H4 (cell line): ENCODE measurements at places on chromosomes 3 and 15.
A peak's percentile ranks its signal among the peaks of the same experiment; 100 is the strongest.

GRCh38 chr3:158700559-158700958, 28.1 kb upstream of the LXN start:
- no peak for DNase-seq

DNA sequence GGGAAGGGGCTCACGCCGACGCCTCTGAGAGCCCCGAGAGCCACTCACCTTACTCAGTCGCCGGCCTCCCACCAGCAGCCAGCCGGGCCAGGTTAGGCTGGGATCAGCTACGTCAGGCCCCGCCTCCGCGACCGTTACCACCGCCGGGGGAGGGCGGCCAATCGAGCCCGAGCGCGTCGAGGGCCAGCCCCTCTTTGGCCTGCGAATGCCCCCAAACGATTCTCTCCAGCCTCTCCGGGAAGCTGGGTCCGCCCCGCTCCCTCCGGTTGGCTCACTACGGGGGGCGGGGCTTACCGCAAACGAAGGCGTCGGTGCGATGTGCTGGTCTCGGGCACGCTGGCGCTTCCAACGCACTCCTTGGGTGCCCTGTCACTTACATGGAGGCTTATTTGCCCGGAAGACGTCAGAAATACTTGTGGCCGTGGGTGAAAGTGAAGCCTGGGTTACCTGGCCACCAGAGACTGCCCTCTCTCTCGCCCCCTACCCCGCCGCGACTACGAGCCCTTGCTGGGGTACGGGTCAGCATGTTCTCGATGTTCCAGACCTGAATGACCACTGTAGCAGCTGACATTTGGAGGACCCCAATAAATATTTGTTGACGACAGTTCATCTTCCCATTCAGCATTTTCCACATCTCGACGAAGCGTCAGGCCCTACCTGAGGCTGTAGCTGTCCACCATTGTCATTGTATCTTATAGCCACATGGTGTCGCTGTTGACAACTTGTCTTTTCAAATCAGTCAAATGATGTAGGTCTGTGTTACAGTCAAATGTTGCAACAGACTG, at the start of gene CEP70:
Gene CEP70 (minus strand): TSS at position 111 of the 785 bp plus-strand sequence. CDS start 21,333 bp downstream, outside the sequence.
- peak; percentile 96 for DNase-seq

DNA sequence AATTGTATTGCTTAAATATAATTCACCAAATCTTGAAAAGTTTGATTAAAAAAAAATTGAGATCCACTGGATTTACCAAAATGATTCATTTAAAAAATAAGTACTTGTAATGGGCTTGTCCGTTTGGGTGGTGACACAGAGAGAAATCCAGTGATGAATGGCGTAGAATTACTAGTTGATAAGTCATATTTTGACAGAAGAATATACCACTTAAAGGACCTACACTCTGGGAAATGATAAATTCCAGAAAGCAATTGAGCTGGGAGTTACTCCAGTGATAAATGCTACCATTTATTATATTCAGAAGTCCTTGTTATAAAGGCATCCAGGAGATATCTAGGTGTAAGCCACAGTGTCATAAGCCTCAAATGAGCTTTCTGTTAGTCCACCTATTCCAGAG, 141.8 kb upstream of the CFAP20DC start:
- DNase-seq, result no peak

DNA sequence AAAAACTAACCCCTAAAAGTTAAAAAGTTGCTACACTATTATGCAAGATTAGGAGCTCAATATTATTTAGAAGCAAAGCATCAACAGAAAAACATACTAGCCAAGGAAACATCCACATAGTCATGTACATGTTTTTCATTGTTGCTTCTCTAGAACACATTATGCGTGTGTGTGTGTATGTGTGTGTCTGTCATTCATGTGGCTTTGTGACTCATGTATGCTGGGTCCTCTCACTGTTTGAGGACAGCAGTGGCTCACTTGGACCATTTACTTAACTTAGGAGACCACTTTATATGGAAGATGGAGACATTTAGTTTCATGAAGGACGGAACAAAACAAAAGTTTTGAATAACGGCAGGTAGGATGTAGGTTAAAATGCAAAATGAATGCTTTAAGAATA, 219.4 kb upstream of the THBS1 start:
- DNase-seq, result peak; percentile 43

DNA sequence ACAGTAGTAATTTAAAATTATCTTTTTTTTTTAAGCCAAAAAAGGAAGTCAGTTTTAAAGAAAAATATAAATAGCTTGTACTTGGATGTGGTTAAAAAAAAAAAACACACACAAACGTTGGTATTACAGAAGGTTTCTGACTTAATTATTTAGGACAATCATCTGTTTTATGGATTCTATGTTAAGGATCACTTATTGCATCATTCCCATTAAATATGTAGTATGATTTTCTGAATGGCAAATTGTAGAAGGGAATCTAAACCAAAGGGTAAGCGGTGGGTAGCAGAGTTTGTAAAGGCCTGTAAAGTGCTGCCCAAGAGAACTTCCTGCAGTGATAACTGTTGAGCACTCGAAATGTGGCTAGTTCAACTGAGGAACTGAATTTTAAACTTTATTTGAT, 8.0 kb downstream of the SENP2 start:
- no peak for DNase-seq

DNA sequence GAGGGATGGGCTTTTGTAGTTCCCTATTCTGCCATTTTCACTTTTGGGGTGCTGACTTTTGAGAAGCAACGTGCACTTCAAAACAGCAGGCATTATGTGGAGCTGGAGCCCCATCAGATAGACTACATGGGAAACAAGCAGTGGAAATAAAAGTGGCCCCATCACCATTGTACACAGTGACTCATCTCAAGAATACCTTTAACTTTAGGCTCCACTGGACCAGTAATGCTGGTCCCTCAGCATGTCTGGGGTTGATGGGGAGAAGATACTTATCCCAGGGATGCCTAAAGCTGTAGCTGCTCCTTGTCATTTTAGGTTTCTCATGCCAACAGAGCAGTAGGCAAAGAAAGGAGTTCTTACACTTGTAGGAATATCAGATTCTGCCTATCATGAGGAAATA, 45.0 kb downstream of the LSM3 start:
- no peak for DNase-seq

- DNase-seq, result no peak
Observed at GRCh38 chr3:159839561-159840379, 148.9 kb upstream of the IL12A start.

DNA sequence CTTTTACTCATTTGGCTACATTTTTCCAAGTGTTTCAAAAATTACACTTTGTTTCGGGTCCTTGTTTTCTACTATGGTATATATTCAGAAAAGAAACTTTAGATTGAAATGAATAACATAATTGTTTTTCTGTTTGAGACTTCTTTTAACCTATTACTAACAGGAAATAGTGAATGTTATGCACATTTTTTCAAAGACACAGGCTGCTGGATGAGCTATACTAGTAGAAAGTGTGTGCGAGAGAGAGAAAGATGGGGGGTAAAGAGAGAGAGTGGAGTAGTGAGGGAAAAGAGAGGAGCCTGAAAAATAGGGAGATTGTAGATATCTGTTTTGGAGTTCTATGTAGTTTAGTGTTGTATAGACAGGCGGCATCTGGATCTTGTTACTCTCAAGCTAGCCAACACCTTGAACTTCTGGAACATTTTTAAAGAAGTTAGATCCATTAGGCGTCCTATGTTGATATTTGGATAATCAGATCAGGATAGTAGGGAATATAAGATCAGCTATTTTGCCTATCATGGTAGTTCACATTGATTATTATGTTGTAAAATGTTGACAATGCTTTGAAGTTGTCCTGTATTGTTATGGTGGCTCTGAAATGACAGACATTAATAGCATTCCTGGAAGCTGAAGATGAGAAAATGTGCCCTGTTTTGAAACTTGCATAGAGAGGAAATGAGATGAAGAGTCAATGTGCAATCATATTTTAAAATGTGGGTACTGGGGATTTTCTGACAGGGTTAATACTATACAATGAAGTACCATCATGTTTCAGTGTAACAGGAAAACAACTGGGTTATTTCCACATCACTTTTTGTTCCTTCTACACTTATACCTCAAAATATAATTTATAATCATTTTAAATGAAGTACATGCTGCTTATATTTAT, 2.6 kb downstream of the RBMS3 start:
- DNase-seq, result no peak

DNA sequence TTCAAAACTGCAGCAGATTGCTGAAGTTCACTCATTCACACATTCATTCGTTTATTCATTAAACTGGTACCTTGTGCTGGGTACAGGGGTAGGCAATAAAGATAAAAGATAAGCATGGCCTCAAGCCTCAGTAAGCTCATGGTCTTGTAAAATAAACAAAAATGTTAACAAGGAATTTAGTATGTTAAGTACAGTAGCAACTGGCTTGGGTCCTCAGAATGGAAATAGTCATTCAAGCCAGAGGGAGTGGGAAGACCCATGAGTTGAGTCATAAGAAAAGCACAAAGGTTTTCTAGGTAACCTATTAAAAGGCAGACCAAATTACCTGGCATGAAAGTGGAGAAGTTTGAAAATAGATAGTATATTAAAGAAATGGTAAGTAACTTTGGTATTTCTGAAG, 163.3 kb downstream of the CDIN1 start:
- peak; percentile 16 for DNase-seq

- DNase-seq, result no peak
Observed at GRCh38 chr15:32014953-32015352, 15.4 kb upstream of the CHRNA7 start.

DNA sequence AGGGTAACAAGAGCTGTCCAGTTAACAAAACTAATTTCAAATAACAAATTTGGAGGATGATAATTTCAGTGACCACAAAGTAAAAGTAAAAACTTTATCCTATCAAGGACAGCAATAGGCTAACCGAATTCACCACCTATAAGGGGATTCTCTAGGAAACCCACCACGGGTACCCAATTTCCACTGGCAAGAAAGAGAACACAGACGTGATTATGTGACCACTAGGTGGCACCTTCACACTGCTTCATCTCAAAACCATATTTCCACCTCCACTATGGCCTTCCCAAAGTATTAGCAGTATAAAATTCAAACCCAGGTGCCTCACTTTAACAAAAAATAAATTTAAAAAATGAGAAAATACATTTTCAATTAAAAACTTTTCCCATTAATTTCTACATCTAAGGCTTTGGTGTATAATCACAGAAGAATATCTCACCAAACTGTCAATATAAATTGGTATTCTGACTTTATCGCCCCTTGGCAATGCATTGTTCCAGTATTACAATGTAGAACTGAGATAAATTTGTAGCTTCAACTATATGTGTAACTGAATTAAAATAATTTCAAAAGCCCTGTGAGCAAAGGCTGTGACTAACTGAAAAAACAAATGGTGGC, 96.5 kb downstream of the FSIP1 start:
- peak; percentile 45 for DNase-seq

DNA sequence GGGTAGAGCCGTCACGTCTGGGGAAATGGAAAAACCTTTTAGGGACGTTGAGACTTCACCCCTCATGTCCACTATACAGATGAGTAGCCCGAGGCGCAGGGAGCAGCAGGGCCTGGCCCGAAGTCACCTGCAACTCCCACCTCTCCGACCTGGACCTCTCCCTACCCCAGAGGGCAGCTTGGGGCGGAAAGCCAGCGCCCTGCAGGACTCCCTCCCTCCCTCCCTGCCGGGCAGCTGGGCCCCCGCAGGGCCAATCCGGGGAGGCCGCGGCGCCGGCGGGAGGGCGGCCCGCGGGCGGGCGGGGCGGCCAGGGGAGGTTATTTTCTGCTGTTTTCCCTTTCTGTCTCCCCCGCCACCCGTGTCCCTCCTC, 2.0 kb downstream of the WNT7A start:
- DNase-seq, result no peak

DNA sequence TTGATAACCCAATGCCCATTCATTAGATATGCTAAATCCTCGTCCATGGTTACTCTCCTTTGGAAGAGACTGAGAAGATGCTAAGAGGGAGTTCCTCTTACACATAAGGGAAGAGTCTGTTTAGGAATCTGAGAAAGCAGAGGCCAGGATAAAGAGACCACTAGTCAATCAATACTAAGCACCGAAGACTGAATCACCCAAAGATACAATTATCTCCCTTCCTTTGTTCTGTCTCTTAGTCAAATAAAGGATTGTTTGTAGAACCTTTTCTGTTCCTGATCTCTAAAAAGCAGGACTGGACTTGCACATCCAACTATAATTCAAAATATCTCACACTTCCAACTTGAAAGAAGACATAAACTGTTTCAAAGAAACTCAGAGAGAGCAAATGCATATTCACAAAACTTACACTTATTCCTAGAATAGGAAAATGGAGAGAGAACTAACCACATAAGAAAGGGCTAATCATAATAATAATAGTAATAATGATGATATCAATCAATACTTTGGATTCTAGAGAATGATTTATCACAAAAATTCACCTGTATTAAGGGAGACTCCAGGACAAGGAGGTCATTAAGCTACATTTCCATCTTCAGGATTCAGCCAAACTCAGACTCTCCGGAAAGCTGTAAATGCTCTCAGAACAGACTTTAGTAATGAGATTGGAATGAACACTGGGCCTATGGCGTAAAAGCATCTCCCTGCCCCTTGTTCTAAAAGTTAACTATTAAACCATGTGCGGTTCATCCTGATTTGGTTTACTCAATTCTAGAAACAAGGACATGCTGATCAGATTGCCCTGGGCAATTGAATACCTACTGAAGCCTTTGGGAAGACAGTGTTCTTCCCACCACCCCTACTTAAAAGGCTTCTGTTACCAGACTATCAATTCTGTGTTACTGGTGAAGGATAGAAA, 401.5 kb downstream of the ZBTB20 start:
- no peak for DNase-seq

- DNase-seq, result no peak
Observed at GRCh38 chr3:142622405-142622804, 26.2 kb downstream of the PLS1 start.

DNA sequence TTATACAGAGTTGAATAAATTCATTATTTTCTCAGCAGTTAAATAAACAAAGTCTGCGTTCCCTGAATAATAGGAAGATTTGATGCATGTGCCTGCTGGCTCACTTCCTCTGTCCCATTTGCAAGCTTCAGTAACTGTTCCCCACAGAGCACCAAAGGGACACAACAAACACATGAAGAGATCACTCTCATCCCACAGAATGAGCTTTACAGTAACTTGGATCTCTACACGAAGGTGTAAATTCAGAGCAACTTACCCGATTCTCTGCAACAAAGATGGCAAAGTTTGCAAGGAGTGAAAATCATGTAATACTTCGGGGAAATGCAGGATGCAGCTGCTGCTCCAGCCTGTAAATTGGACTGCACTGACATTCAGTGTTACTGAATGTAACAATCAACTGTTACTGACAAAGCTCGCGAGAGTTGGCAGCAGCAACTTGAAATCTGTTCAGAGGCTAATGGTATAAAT, at the start of gene BCHE:
Gene BCHE (minus strand): TSS at position 366 of the 468 bp plus-strand sequence. CDS start 6,390 bp downstream, outside the sequence.
- peak; percentile 80 for DNase-seq

DNA sequence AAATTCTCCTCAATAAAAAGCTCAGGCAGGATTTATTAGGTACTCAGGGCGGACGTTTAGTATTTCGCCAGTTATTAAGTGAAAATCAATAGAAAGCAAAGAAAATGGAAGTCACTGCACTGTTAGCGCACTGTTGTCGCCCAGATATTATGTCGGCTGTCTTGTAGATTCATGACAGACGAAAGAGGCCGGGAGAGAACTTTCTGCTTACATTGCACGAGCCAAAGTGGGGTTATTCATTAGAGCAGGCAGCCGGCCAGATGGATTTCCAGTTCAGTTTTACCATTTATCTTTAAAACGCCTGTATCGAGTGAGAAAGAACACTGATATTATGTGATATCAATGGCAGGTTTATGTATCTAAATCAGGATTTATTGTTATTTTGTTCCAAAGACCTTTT, 866.0 kb upstream of the NR2F2 start:
- DNase-seq, result no peak

- DNase-seq, result no peak
Observed at GRCh38 chr3:57758686-57759085, 2.6 kb downstream of the SLMAP start.

- no peak for DNase-seq
Observed at GRCh38 chr3:171615281-171615680, 155.1 kb upstream of the TNIK start.

- no peak for DNase-seq
Observed at GRCh38 chr3:149534082-149534481, 59.6 kb downstream of the TM4SF4 start.
